Sigmoid colon (tissue), 7 donors: ENCODE measurements at places on chromosomes 4 and X.

DNA sequence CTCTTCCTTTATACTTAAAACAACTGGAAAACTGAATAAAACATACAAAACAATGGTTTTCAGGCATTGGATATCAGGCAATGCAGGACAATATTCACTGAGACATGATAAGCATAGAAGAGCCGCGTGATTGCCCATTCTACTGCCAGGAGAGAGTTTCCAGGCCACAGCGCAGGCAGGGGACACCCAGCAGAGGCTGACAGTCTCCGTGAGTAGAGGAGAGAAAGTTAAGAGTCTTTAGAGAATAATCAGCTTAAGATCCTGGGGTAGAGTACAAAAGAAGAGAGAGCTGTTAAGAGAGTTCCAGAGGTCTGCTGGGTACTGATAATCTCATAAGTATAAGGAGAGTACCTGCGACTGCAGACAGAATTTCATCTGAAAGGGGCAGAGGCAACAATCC, 18.4 kb upstream of the FRAS1 start:
- no peak overlapping the region for H3K4me3 ChIP-seq
- DNase-seq, result no peak
- H3K27me3 ChIP-seq, result no peaks in the 10 kb centered on the region
- no peak overlapping the region for H3K27ac ChIP-seq

- no peak overlapping the region for H3K27ac ChIP-seq
- H3K36me3 ChIP-seq, result no peaks in the 10 kb centered on the region
- H3K27me3 ChIP-seq, result no peaks in the 10 kb centered on the region
- no peaks in the 10 kb centered on the region for H3K4me1 ChIP-seq
Measured at GRCh38 chr4:134762053-134762452, 560.5 kb upstream of the PABPC4L start.

DNA sequence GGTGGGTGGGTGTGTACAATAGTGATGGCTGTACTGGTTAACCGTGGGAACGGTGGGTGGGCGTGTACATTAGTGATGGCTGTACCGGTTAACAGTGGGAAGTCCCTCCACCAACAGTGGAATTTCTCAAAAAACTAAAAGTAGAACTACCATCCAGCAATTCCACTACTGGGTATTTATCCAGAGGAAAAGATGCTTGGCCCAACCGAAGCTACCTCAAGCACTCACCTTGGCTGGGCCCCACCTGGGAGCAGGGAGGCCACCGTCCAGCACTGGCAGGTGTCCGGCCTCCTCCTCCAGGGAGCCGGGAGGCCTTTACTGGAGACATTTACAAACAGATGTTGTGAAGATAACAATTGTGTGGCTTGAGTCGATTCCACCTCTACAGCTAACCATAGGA, 6.0 kb upstream of the MAEA start:
- no peak for DNase-seq
- peaks cover 3% of the 10 kb centered on the region for H3K4me1 ChIP-seq
- H3K27ac ChIP-seq, result no peak overlapping the region

- DNase-seq, result no peak
- H3K4me1 ChIP-seq, result no peaks in the 10 kb centered on the region
- H3K27me3 ChIP-seq, result no peaks in the 10 kb centered on the region
- no peak overlapping the region for H3K4me3 ChIP-seq
- no peaks in the 10 kb centered on the region for H3K36me3 ChIP-seq
Measured at GRCh38 chr4:20084488-20084887, 167.2 kb upstream of the SLIT2 start.

- DNase-seq, result no peak
- H3K27me3 ChIP-seq, result no peaks in the 10 kb centered on the region
- no peaks in the 10 kb centered on the region for H3K36me3 ChIP-seq
- no peak overlapping the region for H3K4me3 ChIP-seq
Measured at GRCh38 chr4:22741744-22742143, 49.0 kb downstream of the GBA3 start.

DNA sequence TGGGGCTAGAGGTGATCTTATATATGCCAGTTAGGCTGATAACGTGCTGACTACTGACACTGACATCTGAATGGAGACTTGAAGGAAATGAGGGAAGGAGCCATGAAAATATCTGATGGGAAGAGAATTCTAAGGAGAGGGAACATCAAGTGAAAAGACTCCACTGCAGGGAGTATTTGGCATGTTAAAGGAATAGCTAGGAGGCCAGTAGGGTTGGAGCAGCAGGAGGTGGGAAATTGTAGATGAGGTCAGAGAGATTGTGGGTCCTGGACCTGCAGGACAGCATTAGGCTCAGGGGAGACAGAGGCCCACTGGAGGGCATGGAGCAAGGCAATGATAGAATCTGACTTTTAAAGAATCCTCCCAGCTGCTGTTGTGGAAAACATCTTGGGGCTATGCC, 55.8 kb upstream of the NSUN7 start:
- no peak overlapping the region for H3K27ac ChIP-seq
- H3K4me3 ChIP-seq, result no peak overlapping the region
- DNase-seq, result no peak
- H3K36me3 ChIP-seq, result no peaks in the 10 kb centered on the region

DNA sequence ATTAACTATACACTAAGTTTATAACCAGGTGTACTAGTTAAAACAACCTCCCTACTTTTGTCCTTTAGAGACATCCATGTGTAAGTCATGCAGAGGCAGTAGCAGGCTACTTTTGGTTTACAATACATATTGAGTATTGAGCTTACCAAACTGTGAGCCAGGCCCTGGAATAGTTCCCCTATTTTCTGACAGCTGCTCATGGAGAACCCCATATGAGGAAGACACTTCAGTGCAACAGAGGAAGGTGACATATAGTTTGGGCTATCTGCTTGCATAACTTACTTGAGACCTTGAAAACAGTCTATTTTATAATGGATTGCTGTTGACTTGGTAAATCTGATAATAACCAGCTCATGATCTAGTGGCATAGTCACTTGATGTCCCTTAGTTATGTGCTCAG, 190.5 kb downstream of the SH3BGRL start:
- no peaks in the 10 kb centered on the region for H3K27me3 ChIP-seq
- H3K4me3 ChIP-seq, result no peak overlapping the region
- H3K4me1 ChIP-seq, result no peaks in the 10 kb centered on the region
- no peak for DNase-seq
- no peak overlapping the region for H3K27ac ChIP-seq

GRCh38 chr4:3196670-3197359, 52.1 kb upstream of the MSANTD1 start:
- H3K36me3 ChIP-seq, result peaks cover 17% of the 10 kb centered on the region
- no peak overlapping the region for H3K4me3 ChIP-seq
- DNase-seq, result no peak
- no peak overlapping the region for H3K27ac ChIP-seq
- H3K27me3 ChIP-seq, result no peaks in the 10 kb centered on the region

DNA sequence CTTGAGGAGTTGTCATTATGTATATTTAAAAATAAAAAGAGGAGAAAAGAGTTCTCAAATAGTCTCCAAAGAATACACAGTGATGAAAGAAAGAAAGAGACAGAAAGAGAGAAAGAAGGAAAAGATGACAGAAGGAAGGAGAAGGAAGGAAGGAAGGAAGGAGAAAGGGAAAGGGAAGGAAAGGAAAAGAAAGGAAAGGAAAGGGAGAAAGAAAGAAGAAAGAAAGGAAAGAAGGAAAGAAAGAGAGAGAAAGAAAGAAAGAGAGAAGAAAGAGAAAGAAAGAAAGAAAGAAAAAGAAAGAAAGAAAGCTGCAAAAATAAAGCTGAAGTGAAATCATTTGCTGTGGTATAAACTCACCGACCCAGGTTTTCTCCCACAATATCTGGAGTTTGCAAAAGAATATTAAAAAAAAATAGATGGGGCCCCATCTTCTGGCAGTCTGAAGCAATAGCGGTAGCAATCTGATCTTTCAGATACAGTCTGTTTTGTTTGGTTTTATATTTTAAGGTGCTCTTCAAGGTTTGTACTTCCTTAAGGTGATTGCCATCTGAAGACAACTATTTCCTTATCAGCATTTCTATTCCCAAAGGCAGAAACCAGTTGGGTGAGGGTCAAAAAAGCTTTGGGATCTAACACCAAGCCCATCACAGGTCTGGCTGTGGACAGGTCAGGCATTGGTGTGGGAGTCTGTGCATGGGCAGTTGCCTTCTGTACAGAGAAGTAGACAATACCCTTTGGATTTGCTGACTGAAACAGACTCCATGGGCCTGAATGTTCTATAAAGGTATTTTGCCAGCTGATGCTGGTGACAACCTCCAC, 160.4 kb downstream of the CPEB2 start:
- H3K27me3 ChIP-seq, result no peaks in the 10 kb centered on the region
- DNase-seq, result no peak
- no peaks in the 10 kb centered on the region for H3K4me1 ChIP-seq
- H3K36me3 ChIP-seq, result no peaks in the 10 kb centered on the region
- H3K4me3 ChIP-seq, result no peak overlapping the region

GRCh38 chr4:152052451-152053057, 291.7 kb upstream of the GATB start:
- DNase-seq, result no peak
- H3K4me1 ChIP-seq, result no peaks in the 10 kb centered on the region
- no peaks in the 10 kb centered on the region for H3K36me3 ChIP-seq
- no peak overlapping the region for H3K27ac ChIP-seq

- no peak overlapping the region for H3K27ac ChIP-seq
- H3K27me3 ChIP-seq, result no peaks in the 10 kb centered on the region
- no peak for DNase-seq
- H3K36me3 ChIP-seq, result no peaks in the 10 kb centered on the region
- no peak overlapping the region for H3K4me3 ChIP-seq
Measured at GRCh38 chrX:109345856-109346255, 136.0 kb downstream of the GUCY2F start.
